ENCODE measurements at places on chromosomes 16 and 17.

DNA sequence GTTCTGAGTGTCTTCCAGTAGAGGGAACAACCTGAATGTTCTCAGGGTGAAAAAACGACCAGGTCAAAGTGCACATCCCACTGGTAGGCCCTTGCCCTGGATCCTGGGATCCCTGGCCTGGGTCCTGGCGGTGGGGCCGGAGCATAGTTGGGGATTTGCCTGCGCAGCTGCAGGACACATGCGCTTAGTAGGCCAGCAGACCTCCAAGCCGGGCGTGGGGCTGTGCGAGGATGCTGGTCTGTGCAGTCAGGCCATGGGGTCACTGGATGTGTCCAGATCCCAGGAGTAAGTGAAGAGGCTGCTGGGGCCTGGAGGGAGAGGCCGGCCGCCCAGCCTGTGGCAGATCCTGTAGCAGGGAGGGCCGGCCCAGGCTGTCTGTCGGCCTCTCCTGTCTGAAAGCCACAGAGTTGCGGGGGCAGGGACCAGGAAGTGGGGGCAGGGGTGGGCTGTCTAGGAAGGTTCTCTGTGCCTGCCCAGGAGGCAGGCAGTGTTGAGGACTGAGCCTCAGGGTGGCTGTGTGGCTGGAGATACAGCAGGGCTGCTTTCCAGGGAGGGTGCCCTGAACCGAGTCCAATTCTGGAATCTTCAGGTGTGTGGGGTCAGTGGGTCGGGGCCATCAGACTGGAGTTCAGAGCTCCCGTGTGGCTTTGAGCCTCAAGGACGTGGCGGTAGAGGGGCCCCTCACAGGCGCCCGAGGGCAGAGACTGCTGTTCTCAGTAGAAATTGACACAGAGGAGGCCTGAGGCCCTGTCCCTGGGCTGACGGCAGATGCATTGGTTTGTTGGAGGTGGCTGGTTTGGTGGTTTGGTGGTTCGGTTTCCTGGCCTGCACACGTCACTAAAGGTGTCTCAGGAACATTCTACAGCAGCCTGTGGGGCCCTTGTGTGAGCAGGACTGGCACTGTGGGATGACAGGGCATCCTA, 17.2 kb upstream of the NUDT16L1 start:
- no peak for DNase-seq

- no peak for DNase-seq
Measured at GRCh38 chr16:35733971-35734702, 2274.7 kb downstream of the TP53TG3F start.

- DNase-seq = no peak
Measured at GRCh38 chr17:4591529-4591928, 7.2 kb downstream of the SMTNL2 start.

GRCh38 chr17:76017481-76018339, 9.4 kb downstream of the EVPL start:
- no peak for DNase-seq

DNA sequence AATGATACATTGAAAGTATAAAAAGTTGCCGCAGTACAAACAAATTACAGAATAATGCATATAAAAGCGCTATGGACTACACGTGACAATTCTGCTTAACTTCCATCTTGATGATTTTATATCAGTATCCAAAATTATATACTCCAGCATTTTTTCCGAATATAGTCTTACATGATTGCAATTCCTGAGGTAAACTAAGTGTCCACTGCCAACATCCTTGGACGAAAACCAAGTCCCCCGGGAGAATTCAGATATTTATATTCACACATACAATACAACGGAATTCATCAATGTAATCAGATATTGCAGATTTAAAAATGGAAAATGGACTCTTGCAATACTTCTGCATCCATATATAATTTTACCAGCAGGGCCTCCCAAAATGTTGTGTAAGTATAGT, 8.9 kb upstream of the MYH11 start:
- DNase-seq = no peak
